ENCODE measurements at places on chromosomes 6 and 20. TPM values are rescaled to one million over a fixed set of nuclear protein-coding genes. Genes with fewer than 3 reads are reported as not detected.
A peak's percentile ranks its signal among the peaks of the same experiment; 100 is the strongest.

GRCh38 chr6:163346497-163346961 is 68.0 kb upstream of the QKI start:
- no peak for DNase-seq

TTBK1 gene
- total RNA-seq = not detected

SDC4 gene
- total RNA-seq = 1.1 TPM

DNA sequence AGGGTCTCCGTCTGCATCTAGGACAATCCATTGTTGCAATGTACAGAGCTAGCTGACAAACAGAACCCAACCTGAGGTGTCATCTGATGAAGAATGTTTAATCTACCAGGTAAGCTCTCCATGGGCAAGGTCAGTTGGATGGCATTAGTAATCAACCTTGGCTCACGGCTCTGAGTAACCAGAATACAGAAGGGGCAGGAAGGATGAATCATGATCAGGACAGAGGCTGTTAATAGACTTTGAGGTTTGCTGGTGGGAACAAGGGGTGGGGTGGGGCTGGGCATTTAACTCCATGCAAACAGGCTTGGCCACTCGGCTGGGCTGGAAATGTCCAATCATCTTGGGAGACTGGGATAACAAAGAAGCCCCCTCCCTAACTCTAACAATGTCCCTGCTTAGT is 77.1 kb upstream of the MRPS10 start:
- peak; percentile 25 for DNase-seq

DNA sequence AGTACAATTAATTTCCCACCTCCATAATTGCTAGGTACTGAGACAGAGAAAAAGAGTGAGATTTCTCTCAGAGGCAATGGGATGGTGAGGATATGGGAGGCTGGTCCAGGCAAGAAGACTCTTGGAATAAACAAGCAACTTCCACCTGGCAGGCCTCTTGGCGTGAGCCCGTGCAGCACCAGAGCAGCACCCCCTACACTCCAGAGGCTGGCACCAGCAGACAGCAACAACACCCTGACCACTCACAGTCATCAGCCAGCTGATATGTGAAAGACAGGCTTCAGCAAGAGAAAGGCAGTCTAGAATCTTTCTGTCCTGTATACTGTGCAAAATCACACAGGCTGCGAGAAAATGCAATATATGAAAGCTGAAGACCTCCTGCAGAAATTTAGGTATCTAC is 59.7 kb downstream of the KIF13A start:
- DNase-seq = no peak

L3MBTL1 gene
- 12.8 TPM for total RNA-seq

SYCP2 gene
- 2.4 TPM for total RNA-seq

DNA sequence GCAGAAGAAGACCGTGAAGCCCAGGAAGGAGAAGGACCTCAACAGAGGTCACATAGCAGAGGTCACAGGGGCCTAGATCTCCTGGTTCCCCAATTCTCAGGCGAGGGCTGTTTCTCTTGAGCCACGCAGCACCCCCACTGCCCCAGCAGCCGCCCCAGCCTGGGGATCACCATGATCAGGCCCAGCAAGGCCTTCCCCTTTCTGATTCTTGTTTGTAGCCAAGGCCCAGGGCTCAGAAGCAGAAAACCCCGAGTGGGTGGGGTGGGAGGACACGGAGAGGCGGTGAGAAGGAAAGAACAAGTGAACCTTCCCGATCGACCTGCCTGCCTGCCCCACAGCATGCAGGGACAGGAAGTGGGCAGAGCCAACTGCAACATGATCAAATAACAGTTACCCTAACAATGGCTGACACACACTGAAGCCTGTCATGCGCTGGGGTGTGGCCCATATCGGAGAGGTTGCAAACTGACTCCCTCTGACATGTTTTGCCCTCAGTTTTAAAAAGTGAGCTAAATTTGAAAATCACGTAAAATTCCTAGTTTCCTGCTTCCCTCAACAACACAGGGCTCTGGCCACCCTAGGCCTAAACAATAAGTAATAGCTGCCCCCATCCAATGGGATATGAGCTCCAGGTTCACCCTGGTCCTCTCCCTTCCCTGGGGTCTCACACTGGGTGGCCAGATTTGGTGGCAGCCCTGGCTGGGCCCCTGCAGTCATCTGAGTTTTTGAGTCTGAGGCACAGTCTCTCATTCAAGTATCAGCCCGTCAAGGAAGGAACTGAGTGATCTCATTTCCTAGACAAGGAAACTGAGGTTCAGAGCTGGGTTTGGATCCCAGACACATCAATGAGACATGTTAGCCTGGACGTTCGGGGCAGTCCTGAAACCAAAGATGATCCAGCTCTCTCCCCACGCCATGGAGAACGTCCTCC is 6.5 kb downstream of the PEDS1 start:
- DNase-seq = peak; percentile 55

- DNase-seq = no peak
Measured at GRCh38 chr6:35967076-35967774, 46.3 kb upstream of the SRPK1 start.

CALHM4 gene
- total RNA-seq = not detected

GRCh38 chr6:155443168-155443567 is 12.5 kb downstream of the NOX3 start:
- no peak for DNase-seq

DNA sequence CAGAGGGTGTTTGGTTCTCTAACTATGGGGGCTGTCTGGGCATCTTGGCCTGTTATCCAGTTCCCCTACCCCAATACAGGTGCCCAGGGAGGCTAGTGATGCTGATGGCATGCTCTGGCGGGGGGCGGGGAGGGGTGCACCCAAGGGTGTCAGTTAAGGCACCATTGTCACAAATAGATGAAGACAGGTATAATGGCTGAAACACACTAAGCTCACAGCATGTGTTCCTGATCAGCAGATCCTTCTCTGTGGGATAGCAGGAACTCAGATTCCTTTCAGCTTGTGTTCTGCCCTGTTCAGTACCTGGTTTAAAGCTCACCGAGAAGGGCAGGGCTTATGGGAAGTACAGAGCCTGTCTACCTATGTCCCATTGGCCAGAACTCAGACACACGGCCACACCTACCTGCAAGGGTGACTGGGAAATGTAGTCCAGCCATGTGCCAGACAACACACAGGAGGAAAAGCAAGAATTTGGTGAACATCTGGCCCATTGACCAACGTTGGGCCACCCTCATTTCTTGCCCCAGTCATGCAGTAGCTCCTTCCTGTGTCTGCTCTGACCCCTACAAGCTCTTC is 3.4 kb upstream of the RSPO4 start:
- DNase-seq = no peak

KCNQ5 gene
- total RNA-seq = 3.8 TPM

GRCh38 chr20:64053841-64054661 is 4.6 kb upstream of the SOX18 start:
- no peak for DNase-seq

GTSF1L gene
- total RNA-seq = not detected

All from CD8-positive, alpha-beta T cell (primary cell).